Kidney epithelial cell (primary cell): ENCODE measurements at places on chromosomes 1 and 21.

DNA sequence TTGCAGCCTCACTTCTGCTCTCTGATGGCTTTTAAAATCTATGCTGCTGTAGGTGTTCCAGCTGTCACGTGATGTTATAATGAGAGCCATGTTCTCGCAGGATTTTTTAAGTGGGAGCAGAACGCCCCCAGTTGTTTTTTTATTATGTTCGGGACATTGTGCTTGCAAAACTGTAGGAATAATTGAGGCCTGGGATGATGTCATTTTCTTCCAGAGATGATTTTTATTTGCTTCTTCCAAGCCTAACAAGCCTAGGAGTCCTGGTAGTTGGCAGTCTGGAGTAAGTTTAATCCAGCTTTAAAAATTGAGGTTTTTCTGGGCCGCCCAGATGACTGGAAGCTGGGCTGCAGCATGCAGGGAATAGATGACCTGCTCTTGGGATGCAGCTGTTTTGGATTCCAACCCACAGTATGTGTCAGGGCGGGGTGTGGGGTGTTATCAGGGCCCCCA is 34.6 kb upstream of the CHIT1 start:
- no peak for DNase-seq

GRCh38 chr1:54998677-54999076 is at the start of gene BSND:
TSS of gene BSND (plus strand) at chr1:54998933. CDS start at chr1:54999187, 254 bp downstream.
- no peak for DNase-seq

DNA sequence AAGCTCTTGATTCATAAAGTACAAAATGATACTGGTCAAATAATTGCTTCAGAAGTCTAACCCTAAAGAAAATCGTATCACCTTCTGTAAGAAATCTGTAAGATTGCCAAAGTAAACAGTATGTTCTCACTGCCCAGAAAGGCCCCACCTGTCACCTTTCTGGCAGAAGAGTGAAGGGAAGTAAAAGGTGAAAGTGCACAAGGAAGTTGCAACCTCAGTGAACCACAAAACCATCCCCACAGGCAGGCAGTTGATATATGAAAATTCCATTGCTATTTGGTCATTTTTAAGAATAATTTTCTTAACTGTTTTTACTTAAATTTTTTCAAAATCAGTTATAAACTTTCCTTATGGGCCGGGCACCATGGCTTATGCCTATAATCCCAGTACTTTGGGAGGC is 48.5 kb upstream of the FBXO28 start:
- no peak for DNase-seq

DNA sequence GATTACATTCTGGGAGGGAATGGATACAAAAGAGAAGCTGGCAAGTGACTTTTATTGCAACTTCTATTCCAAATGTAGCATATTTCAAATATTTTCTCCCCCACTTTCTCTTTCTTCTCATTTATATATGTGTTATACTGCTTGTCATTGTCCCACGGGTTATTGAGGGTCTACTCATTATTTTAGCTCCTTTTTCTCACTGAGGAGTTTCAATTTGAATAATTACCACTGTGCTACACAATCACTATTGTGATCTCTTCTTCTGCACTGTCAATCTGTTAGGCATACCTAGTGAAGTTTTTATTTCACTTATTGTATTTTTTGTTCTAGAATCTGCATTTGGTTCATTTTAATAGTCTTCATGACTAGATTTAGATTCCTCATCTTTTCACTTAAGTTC is 339.7 kb downstream of the PTPRC start:
- no peak for DNase-seq

DNA sequence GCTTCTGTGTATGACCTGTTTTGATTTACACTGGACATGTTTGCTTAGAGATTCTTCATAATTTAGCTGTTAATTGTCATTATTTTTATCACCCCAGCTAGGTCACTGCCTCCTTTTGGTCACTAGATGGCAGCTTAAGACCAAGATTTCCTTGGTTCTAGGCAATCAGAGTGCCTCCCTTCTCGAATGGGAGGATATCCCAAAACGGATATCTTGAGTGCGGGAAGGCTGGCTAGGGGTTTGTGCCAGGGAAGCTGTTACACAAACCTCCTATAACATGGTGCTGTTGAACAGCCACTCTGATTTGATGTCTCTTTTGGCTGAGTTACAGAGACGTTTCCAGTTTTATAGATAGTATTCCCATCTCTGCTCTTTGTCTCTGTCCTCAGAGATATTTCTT is 283.5 kb downstream of the S1PR1 start:
- no peak for DNase-seq

GRCh38 chr1:147769106-147769505 is 8.7 kb upstream of the GJA5 start:
- DNase-seq: no peak

GRCh38 chr1:25522031-25522655 is 21.3 kb upstream of the LDLRAP1 start:
- peak; percentile 41 for DNase-seq

- DNase-seq: no peak
Measured at GRCh38 chr21:38416791-38417190, 81.5 kb downstream of the ERG start.

- no peak for DNase-seq
Measured at GRCh38 chr21:44092211-44092610, 15.0 kb upstream of the PWP2 start.

DNA sequence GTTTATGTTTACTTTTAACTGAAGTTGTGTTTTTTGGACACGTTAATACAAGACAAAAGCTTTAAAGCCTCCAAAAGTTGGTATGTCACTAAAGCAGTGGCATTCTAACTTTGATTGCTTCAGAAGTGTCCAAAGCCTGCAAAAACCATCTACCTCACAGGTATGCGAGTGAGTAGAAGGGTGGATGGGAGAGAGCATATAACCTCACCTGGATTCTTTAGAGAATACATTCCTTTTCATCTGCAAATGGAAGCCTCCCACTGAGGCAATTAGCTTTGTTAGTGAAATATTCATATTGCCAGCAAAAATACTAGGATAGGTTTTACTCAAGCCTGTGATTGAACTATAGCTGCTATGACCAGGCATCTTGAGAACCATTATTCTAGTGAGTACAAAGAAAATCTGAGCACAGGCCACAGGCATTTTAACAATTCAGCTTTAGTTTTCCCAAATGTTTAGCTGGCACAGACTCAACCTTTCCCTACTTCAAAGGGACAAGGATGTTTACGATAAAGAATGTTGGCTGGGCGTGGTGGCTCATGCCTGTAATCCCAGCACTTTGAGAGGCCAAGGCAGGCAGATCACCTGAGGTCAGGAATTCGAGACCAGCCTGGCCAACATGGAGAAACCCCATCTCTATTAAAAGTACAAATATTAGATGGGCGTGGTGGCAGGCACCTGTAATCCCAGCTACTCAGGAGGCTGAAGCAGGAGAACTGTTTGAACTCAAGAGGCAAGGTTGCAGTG is 39.7 kb downstream of the MAP3K21 start:
- DNase-seq: no peak

DNA sequence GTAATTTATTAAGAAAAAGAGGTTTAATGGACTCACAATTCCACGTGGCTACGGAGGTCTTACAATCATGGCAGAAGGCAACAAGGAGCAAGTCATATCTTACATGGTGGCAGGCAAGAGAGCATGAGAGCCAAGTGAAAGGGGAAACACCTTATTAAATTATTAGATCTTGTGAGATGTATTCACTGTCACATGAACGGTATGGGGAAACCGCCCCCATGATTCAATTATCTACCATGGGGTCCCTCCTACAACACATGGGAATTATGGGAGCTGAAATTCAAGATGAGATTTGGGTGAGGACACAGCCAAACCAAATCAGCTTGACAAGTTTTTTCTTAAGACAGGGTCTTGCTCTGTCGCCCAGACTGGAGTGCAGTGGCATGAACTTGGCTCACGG is 14.3 kb downstream of the DAP3 start:
- no peak for DNase-seq

DNA sequence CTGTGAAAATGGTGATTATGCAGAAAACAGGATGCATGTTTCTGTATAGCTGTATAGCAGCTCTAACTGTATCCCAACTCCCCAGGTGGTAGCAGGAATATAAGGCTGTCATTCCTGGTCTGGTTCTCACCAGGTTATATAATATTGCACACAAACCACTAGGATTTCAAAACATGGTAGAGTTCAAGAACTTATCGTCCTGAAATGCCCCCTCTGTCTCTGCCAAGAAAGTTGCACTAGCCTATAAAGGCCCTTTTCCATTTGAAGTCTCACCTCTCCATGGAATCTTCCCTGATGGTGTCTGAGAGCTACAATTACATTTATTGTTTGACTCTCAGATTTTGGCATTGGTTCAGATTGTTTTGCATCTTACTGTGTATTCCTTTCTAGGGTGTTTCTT is 184.9 kb upstream of the FAM78B start:
- DNase-seq: no peak

DNA sequence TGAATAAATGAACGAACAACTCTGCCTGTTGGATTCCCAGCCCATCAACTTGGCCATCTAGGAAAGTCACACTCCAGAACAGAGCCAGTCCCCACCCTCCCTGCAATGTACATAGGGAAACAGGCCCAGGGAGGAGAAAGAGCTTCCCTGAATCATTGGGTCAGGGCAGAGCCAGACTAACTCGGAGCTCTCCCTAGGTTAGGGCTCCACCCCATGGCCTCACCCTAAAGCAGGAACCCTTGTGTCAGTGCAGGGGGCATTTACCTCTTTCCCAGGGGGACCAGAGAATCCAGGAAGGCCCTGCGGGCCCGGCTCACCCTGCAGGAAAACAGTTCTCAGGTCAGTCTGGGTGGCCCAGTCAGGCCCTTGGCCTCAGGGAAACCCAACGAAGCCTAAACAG is 11.6 kb downstream of the COL9A2 start:
- no peak for DNase-seq

- no peak for DNase-seq
Measured at GRCh38 chr1:215082532-215083382, at the start of gene KCNK2. TSS of gene KCNK2 (plus strand) at chr1:215082737. CDS start at chr1:215083386, 649 bp downstream.

GRCh38 chr1:206492589-206492988 is 14.7 kb upstream of the RASSF5 start:
- no peak for DNase-seq

DNA sequence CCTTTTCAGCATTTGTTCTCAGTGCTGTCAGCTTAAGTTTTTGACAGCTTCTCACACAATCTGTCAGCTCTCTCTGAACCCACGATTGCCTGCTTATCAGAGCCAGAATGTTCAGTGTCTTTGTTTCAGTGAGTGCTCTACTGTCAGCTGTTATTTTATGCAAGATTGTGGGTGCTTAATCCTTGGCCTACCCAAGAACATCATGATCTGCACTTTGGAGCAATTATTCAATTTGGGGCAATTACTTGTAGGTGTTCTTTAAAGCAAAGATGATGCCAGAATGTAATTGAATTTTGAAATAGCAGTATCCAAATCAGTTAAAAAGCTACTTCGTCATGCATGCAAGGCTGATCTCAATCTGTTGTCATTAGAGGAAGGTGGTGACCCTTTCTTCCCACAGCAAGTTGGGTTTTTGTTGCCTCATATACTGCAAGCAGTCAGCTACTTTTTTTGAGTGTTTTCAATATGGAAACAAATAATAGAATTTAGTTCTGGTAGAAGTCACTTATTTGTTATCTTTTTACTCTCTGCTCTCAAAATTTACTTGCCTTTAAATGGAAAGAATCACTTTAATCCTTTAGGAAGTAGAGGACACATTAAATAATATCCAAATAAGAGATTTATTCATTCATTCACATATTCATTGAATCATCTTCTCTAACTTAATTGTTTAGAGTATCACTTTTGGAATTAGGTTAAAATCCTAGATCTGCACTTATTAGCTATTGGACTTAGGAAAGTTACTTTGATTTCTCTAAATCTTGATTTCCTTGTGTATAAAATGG is 253.5 kb upstream of the CACYBP start:
- no peak for DNase-seq

DNA sequence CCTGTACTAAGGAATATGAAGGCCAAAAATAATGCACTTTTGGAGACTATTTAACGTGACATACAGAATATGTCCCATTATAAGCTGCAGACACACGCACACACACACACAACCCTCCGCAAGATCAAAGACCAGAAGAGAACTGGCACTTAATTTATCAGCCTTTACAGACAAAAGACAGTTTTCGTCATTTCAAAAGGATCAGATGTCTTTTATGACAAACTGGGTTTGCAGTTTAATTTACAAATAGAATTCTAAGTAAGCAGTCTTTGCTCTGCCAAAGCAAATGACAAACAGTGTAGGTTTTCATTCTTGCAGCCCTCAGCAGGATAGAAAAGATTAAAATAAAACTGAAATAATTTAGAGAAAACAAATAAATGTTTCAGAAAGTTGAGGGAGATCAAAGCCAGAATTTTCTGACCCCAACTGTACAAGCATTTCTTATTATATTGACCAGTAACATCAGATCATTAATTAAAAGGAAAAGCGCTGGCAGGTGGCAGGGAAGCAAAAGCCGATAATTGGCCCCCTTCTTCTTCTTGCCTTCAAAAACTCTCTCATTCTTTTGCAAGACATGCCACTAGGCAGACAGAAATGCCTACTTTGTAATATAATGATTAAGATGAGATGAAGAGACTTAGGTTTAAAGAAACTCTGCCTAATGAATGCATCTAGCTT is 169.0 kb downstream of the DENND1B start:
- no peak for DNase-seq

DNA sequence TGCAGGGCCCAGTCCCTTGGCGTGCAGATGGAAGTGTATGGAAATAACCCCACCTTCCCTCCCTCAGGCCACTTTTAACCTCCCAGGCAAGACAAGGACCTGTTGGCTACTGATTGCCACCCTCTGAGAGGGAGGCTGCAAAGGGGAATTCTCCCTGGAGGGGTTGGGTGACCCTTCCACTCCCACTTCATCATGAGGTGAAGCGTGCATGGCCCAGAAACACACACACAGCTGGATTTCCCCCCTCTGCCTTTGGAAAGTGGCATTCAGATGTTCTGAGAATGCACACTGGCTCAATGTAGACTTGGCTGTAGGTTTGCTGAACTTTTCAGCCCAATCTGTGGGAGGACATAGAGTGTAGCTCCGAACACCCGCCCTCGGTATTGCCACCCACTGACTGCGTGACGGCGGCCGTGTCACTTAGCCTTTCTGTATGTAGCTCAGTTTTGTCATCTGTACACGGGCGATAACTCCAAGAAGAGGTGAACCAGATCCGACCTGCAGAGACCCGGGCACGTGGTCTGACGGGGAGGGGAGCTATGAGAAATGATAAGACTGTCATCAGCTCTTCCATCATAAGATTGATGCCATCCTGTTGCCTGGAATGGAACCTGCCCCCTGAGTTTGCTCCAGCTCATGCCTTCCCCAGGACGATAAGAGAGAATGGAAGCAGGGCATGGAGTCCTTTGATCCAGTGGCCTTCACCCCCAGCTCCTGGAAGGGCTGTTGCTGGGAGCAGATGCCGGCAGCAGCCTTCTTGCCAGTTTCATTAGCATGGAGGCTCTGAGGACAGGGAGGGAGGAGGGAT is 19.3 kb downstream of the MIIP start:
- no peak for DNase-seq
